ENCODE measurements at places on chromosomes 7 and 10.

- DNase-seq, result no peak
Measured at GRCh38 chr7:293681-294439, 3.9 kb downstream of the FOXL3 start.

DNA sequence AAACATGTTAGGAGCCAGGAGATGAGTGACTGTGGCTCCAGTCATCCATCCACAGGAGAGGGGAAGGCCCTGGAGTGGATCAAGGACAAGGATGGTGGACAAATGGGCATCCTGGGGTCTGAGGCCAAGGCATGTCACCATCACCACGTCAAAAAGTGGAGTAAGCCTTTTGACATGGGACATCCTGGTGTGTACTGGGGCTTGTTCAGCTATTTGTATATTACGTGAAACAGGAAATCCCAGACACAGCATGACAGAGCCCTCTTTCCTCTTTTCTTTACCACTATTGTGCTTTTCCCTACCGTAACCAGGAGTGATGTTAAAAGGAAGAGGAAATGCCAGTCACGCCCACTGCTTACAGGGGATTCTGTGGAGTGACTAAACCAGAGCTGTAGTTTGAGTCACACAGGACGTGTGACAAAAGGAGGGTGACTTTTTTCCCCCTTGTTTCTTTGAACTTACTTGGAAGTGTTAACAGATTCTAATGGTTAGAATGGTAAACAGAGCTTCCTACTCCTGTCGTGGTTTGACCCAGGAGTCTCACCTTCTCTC lies 15.4 kb downstream of the ACSL5 start:
- no peak for DNase-seq

- no peak for DNase-seq
Measured at GRCh38 chr10:74113546-74113945, 37.1 kb downstream of the AP3M1 start.

DNA sequence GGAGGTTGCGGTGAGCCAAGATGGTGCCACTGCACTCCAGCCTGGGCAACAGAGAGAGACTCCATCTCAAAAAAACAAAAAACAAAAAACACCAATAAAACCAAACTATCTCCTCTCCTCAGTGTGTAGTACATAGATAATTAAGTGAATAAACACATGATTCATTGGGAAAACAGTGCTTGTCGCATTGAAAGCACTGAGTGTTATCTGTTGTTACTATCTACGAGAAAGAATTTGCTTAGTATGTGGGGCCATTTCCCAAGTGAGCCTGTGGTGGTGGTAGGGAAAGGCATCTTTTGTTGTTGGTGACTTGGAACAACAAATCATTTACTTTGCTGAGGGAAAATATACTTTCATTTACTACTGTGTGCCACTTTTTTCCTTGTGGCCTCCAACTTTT lies 42.6 kb downstream of the RSBN1L start:
- no peak for DNase-seq

DNA sequence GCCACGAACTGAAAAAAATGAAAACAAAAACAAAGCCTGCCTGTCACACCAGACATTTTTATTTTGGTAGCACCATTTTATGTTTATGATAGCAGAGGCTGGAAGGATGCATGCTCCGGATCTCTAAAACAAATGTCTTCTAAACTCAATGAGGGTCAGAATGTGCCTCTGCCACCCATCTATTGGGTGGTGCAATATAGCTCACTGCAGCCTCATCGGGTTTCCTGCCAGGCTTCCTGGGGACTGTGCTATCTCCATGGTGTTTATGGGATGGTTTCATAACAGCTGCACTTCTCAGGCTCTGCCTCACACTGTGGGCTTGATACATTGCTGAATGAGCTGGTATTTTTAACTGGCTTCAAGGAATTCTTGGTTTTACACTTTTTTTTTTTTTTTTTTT lies 94.4 kb downstream of the ITIH5 start:
- peak; percentile 82 for DNase-seq

GRCh38 chr7:116525913-116526861 lies 1.4 kb downstream of the CAV1 start:
- peak; percentile 90 for DNase-seq

- peak; percentile 97 for DNase-seq
Measured at GRCh38 chr10:72320676-72321247, 34.0 kb downstream of the DNAJB12 start.

GRCh38 chr10:92241158-92241500 lies 49.7 kb downstream of the CPEB3 start:
- DNase-seq, result peak; percentile 74

GRCh38 chr7:909358-910329 lies 33.3 kb downstream of the GET4 start:
- peak; percentile 63 for DNase-seq

GRCh38 chr10:23342213-23342884 lies 2.2 kb downstream of the C10orf67 start:
- DNase-seq, result no peak

DNA sequence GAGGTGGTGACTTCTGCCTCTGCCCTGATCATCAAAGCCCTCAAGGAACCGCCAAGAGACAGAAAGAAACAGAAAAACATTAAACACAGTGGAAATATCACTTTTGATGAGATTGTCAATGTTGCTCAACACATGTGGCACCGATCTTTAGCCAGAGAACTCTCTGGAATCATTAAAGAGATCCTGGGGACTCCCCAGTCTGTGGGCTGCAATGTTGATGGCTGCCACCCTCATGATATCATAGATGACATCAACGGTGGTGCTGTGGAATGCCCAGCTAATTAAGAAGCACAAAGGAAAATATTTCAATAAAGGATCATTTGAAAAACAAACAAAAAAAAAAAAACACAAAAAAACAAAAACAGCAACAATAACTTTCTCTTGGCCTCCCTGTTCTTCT lies 59.5 kb upstream of the TOMM7 start:
- DNase-seq, result no peak

- no peak for DNase-seq
Measured at GRCh38 chr10:122515588-122516231, 44.8 kb upstream of the DMBT1 start.

- DNase-seq, result no peak
Measured at GRCh38 chr10:112195224-112195623, 11.7 kb upstream of the GPAM start.

DNA sequence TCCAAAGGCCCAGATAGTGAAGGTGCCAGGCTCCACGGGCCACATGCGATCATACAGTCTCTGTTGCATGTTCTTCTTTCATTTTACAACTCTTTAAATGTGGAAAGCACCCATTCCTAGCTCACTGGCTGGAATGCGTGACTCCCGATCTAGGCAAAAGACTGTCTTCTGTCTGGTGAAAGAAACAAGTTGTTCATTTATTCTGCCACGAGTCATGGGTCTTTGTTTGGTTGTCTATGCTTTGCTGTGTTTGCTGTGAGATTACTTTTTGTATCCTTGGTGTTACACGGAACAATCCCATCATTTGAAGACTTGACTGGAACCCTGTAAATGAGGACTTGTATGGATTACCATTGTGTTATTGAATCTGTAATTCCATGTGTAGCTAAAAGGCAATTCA lies 41.9 kb downstream of the NPVF start:
- DNase-seq, result no peak

DNA sequence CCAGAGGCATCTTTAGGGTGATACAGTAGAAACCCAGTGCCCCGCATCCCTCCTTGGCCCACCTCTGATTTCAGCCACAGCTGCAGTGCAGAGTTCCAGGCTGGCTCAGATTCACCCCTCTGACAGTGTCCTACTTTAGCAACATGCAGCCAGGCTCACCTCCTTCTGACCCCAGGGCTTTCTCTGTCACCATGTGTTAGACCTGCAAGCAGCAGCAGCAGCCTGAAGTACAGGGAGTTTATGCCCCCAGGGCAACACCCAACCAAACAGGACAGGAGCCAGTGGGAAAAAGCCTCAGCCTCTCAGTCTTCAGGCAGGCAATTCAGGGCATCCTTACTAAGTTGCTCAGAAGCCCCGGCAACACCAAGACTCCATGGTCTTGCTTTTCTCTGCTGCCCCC lies 109.0 kb upstream of the PLXNA4 start:
- DNase-seq, result no peak

DNA sequence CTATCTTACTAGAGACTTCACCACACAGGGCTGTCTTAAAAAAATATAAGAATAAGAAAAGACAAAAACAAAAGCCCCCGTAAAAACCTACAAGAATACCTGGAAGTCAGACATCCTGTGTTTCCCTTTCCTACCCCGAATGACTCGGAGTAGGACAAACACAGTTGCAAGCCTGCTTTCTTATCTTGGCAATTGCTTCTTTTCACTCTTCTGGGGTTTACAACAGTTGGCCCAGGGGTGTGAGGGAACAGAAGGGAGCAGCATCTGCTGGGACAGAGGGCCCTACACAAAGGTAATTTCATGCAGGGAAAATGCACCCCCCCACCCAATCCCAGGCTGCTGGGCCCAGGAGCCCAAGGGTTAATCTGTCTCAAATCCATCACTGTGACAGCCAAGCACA lies 220.6 kb downstream of the ARHGAP12 start:
- DNase-seq, result peak; percentile 62

- DNase-seq, result no peak
Measured at GRCh38 chr10:31468536-31468859, 149.5 kb downstream of the ZEB1 start.

GRCh38 chr10:112797855-112798254 lies 152.2 kb upstream of the TCF7L2 start:
- no peak for DNase-seq

GRCh38 chr7:127347567-127348246 lies 44.8 kb downstream of the ZNF800 start:
- DNase-seq, result peak; percentile 54

GRCh38 chr7:82204694-82205093 lies 238.9 kb downstream of the CACNA2D1 start:
- DNase-seq, result no peak

DNA sequence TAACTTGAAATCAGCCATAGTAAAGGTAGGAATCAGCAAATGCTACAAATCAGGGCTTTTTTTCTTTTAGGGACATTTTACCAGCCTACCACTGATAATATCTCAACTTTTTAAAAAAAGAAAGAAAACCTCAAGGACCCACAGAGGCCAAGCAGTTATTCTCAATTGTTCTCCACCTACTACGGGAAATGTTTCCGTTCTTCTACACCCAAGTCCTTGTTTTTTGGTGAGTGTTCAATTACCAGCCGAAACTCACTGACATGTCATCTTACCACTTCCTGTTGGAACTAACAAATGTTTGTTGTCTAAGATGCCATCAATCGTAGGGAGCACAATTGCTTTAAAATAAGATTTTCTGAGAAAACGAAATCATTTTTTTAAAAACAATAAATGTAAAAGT lies 50.2 kb upstream of the CDK1 start:
- DNase-seq, result no peak

- DNase-seq, result peak; percentile 82
Measured at GRCh38 chr10:113087165-113088029, 137.3 kb downstream of the TCF7L2 start.

DNA sequence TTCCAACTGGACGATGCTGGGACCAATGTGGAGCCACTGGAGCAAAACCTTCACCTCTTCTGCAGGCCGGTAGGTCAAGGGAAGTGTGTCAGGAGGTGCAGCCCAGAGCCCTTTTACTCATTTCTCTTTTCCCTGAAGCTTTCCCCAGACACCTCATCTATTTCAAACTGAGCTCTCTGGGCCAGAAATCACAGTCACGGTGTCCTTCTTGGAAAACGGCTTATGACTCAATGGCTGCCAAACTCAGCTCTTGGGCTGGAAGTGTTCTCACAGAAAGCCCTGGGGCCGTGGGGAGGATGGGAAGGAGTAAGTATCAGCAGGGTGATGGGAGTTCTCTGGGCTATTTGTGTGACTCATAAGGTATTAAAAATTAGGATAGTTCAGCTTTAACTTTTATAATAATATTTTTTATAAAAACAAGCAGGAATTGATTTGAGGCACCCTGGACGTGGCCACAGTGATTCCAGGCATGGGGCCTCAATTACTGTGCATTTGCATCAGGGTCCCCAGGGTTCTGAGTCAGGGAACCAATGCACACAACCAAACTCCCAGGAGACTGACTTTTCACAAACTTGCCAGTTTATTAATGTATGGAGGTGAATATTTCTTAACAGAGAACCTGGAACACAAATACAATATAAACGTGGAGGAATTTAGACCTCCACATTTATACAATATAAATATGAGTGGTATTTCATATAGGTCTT lies 187.4 kb upstream of the TMEM72 start:
- DNase-seq, result no peak

DNA sequence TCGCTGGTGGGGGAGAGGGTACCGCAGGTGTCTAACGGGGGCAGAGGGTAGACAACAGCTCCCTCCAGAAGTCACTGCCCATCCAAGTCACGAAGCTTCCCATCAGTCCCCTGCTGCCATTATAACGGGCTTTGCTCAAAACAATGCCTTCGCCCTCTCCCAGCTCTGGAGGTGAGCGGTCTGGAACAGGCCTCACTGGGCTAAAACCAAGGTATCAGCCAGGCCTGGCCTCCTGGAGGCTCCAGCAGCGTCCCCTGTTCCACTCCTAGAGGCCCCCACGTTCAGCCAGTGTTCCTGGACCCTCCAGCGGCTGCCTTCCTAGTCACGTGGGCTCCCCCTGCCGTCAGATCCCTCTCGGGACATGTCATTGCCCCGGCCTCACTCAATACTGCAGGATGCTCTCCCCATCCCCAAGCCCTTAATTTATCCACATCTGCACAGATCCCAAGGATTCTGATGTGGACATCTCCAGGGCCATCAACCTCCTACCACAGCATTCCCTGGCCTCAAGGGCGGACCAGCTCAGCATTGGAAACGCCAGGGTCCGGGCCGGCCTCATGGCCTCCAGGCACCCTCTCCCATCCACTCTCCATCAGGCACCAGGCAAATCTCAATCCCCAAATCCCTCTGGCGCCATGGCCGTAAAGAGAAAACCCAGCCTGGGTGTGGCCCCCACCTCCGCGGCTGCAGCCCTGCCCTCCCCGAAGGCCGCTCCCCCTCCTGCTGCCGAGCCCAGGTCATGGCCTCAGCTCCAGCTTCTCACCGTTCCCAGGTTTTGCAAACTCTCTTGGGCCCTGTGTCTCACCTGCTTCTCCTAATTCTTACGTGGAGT lies 104.1 kb upstream of the FAM20C start:
- peak; percentile 44 for DNase-seq

- no peak for DNase-seq
Measured at GRCh38 chr7:84913731-84914130, 273.1 kb downstream of the SEMA3D start.

DNA sequence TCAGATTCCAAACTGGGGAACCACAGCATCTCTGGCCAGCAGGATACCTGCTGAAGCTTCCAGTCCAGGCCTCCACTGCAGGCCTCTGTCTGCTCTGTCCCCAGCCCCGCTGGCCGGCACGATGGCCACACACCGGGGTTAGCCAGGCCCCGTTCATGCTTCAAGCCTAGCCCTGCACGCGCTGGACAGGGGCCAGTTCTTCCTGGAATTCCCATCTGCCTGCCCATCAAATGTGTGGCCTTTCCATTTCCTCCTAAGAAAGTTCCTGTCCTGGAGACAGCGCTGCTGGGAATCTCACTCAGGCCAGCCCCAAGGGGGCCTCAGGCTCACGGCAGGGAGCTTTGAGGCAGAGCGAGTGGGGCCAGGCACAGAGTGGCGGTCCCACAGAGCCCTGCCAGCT lies 18.0 kb downstream of the SH2B2 start:
- no peak for DNase-seq

- DNase-seq, result no peak
Measured at GRCh38 chr7:14622559-14622958, 280.0 kb downstream of the DGKB start.
